Ecto neural progenitor cell (in vitro differentiated cells): ENCODE measurements at places on chromosomes 13 and 19.

- DNase-seq, result peak; percentile 89
Measured at GRCh38 chr13:99969919-99970650, 1.5 kb downstream of the ZIC5 start.

DNA sequence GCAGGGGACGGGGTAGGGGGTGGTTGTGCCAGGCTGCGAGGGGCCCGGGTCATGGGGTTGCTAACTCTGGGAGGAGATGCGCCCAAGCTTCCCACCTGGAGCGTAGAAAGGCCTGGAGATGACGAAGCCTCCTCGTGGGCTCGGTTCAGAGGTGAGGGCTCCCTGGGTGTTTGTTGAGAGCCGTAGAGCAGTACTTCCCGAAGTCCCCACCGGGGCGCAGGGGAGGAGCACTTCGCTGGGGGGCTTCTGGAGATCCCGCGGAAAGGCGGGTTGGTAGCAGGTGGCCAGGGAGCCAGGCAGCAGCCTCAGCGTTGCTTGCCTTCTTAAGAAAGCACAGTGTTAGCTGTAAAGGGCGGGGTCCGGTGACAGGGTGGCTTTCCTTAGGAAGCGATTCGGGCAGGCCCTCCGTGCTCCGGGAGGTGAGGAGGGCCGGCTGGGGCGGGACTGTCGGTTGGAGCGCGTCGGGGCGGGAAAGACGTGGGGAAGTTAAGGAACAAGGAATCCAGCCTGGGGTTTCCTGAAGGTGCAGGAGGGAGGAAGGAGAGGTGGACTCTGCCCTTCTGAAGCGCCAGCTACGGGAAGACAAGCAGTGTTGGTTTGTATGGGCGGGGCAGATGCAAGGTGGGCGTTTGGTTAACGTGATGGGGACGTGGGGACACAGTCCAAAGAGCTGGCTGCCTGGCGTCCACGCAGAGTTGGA is 3.3 kb downstream of the VSTM2B start:
- DNase-seq, result no peak

GRCh38 chr13:36913463-36913862 is 6.6 kb downstream of the SMAD9 start:
- DNase-seq, result no peak

GRCh38 chr13:98350746-98351330 is 173.8 kb upstream of the RNF113B start:
- DNase-seq, result no peak
